ENCODE measurements at places on chromosomes 4 and X.

DNA sequence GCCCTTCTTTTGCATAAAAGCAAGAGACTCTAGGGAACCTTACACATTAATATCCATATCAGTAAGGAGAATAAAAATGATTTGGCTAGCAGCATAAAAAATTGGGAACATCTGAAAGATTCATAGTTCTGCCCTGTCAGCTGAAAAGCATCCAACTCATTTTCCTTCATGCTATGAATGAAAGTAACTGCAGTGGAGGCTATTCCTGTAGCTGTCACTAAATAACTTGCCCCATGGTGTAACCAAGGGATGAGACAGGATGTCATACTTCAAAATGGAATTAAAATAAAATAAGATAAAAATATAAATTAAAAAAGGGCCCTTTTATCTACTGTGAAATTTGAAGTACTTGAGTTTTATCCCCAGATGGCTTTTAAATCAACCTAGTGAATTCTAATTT, 878.8 kb downstream of the C4orf33 start:
- DNase-seq, result no peak

- DNase-seq, result no peak
Observed at GRCh38 chr4:108849611-108850168, 86.8 kb upstream of the ETNPPL start.

- no peak for DNase-seq
Observed at GRCh38 chr4:3354455-3354811, 61.6 kb downstream of the RGS12 start.

- peak; percentile 53 for DNase-seq
Observed at GRCh38 chr4:158667651-158668198, 4.0 kb downstream of the C4orf46 start.

DNA sequence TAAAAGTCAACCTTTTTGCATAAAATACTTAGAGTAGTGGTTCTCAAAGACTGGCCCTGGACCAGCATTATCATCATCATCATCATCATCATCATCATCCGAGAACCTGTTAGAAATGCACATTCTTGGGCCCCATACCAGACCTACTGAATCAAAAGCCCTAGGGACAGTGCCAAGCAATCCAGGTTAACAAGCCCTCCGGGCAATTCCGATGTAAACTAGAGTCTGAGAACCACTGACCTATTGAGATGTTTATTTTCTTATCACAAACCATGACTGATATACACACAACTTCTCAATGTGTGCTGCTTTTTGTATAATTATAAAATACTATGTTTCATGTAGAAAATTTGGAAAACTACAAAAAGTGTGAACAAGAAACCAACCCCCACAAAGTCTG, 133.4 kb upstream of the GATB start:
- no peak for DNase-seq

DNA sequence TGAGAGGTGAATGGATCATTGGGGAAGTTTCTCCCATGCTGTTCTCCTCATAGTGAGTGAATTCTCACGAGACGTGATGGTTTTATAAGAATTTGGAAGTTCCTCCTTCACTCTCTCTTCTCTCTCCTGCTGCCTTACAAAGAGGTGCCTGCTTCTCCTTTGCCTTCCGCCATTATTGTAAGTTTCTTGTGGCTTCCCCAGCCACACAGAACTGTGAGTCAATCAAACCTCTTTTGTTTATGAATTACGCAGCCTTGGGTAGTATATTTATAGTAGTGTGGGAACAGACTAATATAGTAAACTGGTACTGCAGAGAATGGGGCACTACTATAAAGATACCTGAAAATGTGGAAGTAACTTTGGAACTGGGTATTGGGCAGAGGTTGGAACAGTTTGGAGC, 7.8 kb upstream of the CTAG2 start:
- DNase-seq, result no peak

- DNase-seq, result no peak
Observed at GRCh38 chr4:114249561-114249960, 270.1 kb upstream of the ARSJ start.

GRCh38 chrX:70253377-70254062, 6.5 kb downstream of the P2RY4 start:
- DNase-seq, result no peak

DNA sequence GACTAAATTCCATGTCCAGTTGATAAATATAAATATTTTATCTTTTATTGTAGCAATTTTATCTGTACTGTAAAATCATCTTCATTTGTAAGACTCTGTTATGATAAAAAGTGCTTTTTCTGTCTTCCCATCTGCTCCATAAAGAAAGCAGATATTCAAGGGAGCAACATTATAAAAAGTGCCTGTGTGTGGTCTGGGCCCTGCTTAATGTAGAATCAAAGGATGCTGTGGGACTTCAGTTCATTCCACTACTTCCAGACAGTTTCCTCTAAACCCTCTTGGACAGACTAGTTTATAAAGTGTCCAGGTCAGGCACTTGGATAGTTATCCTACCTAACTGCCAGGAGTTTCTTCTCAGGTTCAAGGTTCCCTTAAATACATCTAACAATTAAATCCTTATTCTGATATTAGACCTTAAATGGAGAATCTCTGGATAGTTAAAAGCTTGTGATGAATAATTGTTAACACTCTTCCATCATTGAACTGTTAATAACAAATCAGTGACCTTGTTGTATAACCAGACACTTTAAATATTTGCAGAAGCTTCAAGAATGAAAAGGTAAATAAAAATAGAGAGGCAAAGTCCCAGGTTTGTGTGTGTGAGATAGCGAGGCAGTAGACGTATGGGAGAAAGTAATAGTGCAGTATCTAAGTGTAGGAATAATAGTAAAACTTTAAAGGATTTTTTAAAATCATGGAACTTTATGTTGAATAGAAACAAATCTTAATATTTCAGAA, 237.5 kb upstream of the CTSO start:
- DNase-seq, result no peak

Data from A549 (cell line).